ENCODE measurements at places on chromosomes 4 and X.

DNA sequence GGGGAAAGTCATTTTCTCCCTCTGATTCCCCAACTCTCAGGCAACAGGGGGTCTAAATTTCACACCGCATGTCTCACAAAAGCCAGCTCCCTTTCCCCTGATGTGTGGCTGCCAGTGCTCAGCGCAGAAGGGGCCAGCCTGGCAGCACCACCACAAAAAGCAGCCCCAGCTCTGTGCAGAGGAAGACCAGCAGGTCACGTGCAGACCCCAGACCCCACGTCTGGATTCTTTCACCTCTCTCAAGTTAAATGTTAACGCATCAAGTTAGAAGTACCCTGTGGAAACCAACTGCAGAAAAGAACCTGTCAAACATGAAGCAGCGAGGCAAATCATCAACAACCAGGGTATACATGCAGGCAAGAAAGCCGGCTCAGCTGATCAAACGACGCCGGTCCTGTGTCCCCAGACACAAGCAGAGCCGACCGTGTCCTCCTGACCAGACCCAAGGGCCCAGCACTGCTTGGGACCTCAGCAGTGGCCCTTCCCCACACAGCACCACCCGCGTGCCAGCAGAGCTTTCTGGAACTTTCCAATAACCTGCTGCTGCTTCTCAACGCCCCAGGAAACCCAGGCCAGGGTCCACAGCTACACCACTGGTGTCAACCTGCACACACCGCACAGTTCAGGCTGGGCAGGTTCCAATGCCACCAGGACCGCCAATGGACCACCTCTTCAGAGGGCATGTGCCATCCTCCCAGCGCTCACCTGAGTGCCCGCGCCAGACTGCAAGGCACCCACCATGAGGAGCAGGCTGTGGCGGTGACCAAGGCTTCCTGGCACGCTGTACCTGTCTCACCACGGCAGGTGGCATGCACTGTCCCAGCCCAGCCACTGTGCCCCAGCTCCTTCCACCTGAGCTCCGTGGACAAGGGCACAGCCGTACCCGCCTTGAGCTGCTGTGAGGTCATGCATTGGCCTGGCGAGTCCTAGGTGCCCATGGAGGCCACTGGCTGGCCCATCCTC is 4.0 kb downstream of the LRPAP1 start:
- DNase-seq: no peak

GRCh38 chr4:13920901-13921300 is 293.4 kb upstream of the BOD1L1 start:
- DNase-seq: no peak

- DNase-seq: no peak
These were observed 393.8 kb upstream of the FSTL5 start for GRCh38 chr4:162557516-162558106.

DNA sequence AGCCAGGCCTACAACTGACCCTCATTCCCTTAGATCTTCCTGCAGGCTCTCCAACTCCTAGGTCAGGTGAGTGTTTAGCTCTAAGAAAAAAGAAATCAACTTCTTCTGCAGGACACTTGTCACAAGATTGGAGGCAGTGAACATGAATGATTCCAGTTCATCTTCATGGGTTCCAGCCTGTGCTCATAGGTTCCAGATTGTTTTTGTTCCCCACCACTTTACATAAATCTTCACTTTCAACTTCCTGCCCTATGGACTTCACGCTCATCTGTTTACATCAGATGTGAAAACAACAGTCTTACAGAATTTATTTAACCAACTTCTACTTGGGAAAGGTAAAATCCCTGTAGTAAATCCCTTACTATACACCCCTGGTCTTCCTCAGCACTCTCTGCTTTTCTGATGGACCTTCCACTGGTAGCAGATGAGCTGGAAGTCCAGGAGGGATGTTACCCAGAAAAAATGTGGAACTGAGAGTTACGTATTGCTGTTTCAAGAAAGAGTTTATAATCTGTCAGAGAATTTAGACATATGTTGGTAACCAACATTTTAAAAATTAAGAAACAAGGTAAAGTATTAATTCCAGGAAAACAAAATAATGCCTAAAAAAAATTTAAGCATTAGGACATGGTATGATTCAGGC is 62.4 kb downstream of the ANAPC10 start:
- DNase-seq: no peak

DNA sequence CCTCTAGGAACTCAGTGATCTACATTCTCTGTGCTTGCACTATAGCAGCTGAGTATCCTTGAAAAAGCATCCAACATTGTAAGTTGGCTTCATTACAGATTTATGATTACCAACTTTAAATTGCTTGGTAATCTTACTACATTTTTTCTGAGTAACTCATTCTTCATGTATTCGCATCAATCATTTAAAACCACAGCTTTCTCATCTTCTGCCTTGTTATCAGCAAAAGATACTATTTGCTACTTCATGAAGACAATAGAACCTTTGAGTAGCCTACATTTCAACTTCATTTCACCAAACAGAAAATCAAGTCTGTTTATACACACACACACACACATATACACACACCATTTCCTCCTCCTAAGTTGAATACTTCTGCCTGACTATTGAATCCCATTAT is 6.2 kb upstream of the DCAF8L2 start:
- DNase-seq: no peak

GRCh38 chr4:41797260-41797659 is 48.7 kb upstream of the PHOX2B start:
- DNase-seq: no peak

DNA sequence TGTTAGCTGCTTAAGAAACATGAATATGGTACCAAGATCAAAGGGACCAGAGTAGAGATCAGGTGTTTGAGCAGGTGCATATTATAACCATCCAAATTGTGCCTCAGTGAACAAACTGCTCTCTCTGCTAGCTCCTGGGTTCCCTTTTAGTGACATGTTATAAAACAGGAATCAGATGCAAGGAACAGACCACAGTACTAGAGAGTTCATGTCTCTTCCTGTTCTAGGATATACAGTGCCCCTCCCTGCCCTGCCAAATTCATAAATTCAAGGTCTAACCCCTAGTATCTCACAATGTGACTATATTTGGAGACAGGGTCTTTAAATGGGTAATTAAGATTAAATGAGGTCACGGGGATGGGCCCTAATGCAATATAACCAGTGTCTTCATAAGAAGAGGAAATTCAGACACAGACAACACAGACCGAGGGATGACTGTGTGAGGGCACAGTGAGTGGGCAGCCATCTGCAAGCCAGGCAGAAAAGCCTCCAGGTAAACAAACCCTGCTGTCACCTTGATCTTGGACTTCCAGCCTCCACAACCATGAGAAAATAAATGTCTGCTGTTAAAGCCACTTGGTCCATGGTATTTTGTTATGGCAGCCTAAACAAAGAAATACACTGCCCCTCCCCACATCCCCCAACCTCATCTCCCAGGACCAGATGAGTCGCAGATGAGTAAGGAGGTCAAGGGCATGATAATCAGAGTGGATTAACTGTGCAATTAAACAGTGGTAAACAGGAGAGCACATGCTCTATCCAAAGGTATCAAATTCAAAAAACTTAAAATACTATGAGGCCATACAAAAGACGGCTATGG is 82.5 kb downstream of the RBM47 start:
- DNase-seq: no peak

GRCh38 chr4:16952462-16952871 is 54.0 kb upstream of the LDB2 start:
- no peak for DNase-seq

- no peak for DNase-seq
These were observed 126.7 kb downstream of the RBM47 start for GRCh38 chr4:40502934-40503333.

- DNase-seq: no peak
These were observed 6.9 kb downstream of the GABRB1 start for GRCh38 chr4:47038263-47038662.

GRCh38 chr4:63784822-63785221 is 624.4 kb downstream of the TECRL start:
- DNase-seq: no peak

DNA sequence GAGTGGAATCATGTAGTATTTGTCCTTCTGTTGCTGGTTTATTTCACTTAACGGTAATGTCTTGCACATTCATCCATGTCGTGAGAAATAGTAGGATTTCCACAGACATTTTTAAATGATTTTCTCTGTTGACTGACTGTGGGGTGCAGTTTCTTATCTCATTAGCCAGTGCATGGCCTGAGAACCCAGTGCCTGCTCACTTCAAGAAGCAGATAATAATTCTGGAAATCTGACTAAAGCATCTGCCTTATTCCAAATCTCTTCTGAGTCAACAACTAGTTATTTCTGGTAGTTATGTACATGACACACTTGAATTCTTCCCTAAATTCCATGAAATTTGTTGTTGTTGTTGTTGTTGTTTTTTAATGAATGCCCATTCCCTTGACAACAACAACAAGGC is 77.6 kb downstream of the NPFFR2 start:
- DNase-seq: no peak

- DNase-seq: no peak
These were observed 29.8 kb downstream of the SGMS2 start for GRCh38 chr4:107854356-107855022.

DNA sequence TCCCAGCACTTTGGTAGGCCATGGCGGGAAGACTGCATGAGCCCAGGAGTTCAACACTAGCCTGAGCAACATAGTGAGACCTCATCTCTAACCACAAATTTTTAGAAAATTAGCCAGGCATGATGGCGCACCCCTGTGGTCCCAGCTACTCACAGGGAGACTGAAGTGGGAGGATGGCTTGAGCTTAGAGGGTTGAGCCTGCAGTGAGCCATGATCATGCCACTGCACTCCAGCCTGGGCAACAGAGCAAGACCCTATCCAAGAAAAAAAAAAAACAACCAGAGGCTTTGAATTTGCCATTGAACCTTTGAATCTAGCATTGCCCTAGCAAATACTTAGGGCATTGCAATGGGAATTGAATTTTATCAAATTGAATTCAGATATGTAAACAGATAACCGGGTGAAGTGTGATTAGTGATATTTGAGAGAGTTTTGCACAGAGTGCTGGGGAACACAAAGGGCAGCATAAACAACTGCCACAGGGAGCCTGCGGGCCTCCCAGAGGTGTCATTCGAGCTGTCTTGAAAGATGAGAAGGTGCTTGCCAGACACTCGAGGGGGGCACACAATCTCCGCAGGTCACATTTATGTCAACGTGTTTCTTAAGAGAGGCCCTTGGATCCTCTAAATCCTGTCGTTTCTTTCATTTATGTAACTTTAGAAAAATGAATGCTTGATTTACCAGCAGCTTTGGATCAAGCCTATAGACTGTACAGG is 200.3 kb downstream of the AASDH start:
- DNase-seq: no peak

GRCh38 chr4:73871511-73872310 is 2.5 kb downstream of the CXCL1 start:
- no peak for DNase-seq

DNA sequence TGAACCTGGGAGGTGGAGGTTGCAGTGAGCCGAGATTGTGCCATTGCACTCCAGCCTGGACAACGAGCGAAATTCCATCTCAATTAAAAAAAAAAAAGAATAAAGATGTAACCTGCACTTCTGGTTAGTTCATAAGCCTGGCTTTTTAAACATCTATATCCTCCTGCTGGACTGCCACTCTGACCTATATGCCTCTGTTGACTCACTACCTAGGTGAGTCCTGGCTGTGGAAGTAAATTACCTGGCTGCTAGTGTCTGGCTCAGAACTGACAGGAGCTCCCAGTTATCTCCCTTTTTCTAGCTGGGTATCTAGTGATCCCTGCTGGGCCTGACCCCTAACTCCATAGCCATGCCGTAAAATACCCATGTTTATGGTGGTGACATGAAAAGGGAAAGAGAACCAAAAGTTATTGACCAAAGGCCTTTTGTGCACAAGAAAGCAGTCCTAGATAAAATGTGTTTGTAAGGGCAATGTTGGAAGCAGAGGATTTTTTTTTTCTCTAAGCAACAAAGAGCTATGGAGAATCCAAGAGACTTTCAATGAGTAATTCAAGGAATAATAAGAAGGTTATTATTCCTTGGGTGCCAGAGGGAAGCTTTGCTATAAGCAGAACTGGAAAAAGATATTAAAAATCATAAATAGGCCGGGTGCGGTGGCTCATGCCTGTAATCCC is 10.4 kb upstream of the G3BP2 start:
- DNase-seq: no peak

- no peak for DNase-seq
These were observed 44.3 kb downstream of the CNGA1 start for GRCh38 chr4:47972181-47972580.

- no peak for DNase-seq
These were observed 373.1 kb downstream of the NAF1 start for GRCh38 chr4:162793571-162793970.

GRCh38 chr4:139682741-139683151 is 17.1 kb downstream of the MGST2 start:
- DNase-seq: no peak

DNA sequence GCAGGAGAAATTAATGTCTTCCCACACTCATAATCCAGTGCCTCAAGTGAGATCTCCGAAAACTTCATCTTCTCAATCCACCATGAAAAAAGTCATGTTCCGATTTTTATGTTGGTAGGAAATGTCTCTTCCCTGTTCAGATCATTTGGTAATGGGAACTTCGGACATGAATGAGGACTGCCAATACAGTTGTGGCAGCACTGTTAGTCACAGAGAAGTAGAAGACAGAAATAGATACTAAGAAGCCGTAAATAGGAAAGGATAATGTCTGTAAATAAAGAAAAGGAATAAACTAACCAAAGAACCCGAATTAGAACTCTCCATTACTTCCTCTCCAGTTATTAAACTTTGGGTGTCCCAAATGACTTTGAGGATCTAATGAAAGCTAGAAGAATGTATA is 69.6 kb downstream of the DDX60L start:
- no peak for DNase-seq

DNA sequence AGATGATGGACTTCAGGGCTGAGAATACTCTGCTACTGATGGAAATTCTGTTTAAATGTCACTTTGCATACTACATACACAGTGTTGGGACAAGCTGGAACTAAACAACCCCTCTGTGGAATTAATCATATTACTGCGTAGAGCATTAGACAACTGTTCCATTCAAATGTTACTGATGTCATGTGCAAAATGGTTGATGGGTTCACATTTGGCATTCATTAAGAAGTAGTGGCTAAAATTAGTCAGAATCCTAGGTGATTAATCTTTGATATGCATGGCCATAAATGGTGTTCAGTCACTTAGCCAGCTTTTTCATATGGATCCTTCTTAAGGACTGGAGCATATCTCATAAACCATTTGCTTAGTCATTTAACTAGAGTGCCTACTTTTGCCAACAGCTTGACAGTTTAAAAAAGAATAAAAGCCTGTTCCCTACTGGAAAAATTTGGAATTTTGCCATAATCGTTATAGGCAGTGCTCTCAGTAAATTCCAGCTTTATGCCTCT is 105.2 kb downstream of the RNF150 start:
- DNase-seq: no peak

Measured in stimulated activated CD8-positive, alpha-beta memory T cell treated with anti-CD3 and anti-CD28 coated beads, Interleukin-7, amount 100 ng/mL, for 1 hour (primary cell).